Astrocyte of the hippocampus (primary cell): ENCODE measurements at places on chromosomes 4 and X.

- DNase-seq, result peak; percentile 51
Measured at GRCh38 chrX:42219231-42219630, 295.9 kb upstream of the CASK start.

GRCh38 chr4:6959261-6959660, 49.6 kb downstream of the TBC1D14 start:
- DNase-seq, result no peak

DNA sequence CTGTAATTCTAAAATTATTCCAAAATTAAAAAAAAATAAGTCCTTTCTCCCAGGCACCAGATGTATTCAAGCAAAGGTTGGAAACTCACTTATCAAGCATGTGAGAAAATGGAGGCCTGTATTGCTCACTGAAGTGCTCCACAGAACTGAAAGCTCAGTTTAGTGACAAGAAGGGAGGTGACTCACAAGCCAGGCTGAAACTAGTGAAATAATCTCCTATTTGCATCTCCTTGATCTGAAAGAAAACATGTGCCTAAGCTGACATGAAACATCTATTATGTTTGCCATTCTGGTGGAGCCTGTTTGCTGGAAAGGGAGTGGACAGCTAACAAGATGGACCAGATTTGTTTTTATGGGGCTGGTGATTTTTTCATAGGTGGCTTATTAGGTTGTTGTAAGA, 54.0 kb upstream of the AMELX start:
- peak; percentile 62 for DNase-seq

DNA sequence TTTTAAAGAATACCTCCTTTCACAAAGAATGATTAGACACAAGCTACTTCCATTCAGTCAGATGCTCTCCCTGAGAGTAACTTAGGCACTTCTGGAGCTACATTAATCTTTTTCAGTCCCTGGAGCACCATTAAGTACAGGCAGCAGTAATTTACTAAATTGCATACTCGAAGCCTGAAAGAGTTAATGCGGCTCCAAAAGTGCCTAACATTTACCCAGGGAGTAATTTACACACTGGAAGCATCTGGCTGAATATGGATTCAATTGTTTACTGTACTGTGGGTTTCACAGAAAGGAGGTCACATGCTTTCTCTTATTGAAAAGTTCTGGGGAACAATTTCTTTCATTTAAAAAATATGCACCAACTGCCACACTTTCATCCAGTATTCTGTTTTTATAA, 260.8 kb upstream of the TENM3 start:
- no peak for DNase-seq

- no peak for DNase-seq
Measured at GRCh38 chrX:74890676-74891430, 34.4 kb downstream of the NEXMIF start.

DNA sequence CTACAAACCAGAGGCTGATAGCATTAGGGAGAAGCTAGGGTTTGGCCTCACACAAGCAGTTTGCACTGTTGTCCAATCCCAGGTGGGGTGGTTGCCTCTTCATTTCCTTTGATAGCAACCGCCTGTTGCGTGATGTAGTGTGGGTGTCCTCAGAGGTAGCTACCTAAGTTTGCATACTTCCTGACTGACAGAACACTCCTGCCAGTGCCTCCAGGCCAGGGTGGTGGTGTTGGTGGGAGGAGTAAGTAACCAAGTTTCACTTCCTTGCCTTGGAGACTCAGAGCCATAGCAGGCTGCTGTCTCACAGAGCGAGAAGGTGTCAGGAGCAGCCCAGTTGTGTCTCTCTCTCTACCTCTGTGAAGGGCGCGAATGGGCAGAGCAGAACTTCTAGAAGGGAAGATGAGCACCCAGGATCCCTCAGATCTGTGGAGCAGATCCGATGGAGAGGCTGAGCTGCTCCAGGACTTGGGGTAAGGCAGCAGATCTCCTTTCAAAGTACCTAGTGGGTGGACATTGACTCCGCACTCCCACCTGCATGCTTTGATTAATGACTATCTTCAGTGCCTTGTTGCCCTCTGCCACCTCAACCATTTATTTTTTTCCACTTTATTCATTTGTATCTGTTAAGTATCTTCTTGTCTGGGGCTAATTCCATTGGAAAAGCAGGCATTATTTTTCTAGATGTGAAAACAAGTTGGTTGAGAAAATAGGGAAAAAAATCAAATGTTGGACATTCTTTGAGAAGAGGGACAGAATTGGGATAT, at the start of gene DAPP1:
TSS of gene DAPP1 (plus strand) at position 283 of the 764 bp plus-strand sequence. CDS start at position 370, 87 bp downstream.
- no peak for DNase-seq

GRCh38 chr4:121800638-121800960, 524 bp upstream of the EXOSC9 start:
- DNase-seq, result no peak

- no peak for DNase-seq
Measured at GRCh38 chr4:31193521-31193920, 473.4 kb downstream of the PCDH7 start.

- DNase-seq, result peak; percentile 80
Measured at GRCh38 chr4:186307497-186307896, 41.5 kb downstream of the F11 start.
